Stimulated activated CD8-positive, alpha-beta memory T cell treated with anti-CD3 and anti-CD28 coated beads, Interleukin-15, amount 100 ng/mL, for 1 hour (primary cell): ENCODE measurements at places on chromosomes 7 and 10.

DNA sequence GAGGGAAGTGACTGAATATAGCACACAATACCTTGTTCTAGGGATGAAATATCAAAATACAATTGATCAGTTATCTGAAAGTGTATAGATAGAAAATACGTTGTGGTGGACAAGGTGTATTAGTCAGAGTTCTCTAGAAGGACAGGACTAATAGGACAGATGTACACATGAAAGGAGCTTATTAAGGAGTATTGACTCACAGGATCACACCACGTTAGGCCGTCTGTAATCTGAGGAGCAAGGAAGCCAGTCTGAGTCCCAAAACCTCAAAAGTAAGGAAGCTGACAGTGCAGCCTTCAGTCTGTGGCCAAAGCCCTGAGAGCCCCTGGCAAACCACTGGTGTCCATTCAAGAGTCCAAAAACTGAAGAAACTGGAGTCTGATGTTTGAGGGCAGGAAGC, 406.1 kb downstream of the MDFIC start:
- no peak for DNase-seq

GRCh38 chr10:100522107-100522801, 2.6 kb upstream of the SEC31B start:
- no peak for DNase-seq

- DNase-seq: no peak
These were observed 19.6 kb downstream of the SGMS1 start for GRCh38 chr10:50604049-50604640.

GRCh38 chr10:112223725-112224124, 40.2 kb upstream of the GPAM start:
- no peak for DNase-seq

DNA sequence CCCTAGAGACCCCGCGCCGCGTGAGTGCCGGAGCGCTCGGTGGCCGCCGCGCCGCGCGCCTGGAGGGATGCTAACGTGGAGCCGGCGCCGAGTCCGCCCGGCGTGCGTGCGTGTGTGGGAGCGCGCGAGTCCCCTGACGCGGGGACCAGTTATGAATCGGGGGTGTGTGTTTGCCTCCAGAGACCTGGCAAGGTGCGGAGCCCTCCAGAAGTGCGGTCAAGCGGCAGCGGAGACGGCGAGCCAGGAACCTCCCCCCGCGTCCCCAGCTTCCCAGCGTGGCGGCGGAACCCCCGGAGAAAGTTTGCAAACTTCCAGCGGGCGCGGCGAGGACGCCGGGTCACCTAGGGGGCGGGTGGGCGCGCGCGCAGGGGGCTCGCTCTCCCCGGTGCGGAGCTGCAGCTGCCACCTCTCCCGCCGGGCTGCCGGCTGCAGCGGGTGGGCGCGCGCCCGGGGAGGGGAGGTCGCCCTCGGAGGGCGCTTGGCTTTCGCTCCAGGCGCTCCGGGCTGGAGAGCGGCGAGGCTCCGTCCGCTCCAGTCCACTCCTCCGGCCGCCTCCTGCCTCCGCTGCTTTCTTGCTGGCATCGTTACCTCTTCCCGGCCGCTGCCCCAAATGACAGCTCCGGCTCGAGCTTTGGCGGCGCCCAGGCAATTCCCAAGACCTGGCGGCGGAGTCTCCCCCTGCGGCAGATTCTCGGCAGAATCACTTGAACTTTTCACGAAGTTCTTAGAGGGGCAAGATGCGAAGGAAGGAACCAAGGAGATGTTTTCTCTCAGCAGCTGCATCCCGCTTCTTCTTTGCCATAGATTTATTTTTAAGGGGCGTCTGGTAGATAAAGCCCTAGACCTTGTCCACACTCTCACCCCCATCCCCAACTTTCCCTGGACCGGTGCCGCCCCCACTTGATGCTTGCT, 2.3 kb upstream of the CREB5 start:
- DNase-seq: no peak

GRCh38 chr7:87850836-87851593, 25.1 kb downstream of the SLC25A40 start:
- no peak for DNase-seq

GRCh38 chr10:44854693-44855350, 56.3 kb upstream of the TMEM72 start:
- no peak for DNase-seq

GRCh38 chr7:126774077-126774476, 478.7 kb downstream of the GRM8 start:
- DNase-seq: no peak

DNA sequence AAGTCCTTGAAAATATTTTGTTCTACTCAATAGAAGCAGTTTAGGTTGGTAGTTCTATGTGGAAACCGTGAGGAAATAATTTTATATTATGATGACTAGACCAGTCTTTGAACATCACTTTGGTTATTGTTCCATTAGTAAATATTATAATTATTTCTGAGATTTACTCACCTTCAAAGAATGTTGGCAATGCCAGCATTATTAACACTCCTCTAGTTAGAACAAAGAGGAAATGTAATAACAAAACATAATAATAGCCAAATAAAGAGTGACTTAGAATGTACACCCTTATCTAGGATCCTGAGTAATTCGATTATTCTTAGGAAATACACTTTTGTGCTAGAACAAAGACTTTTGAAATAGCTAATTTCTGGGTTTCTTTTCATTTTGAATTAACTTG, 121.1 kb downstream of the CFTR start:
- DNase-seq: no peak

GRCh38 chr7:17971411-17971810, 31.1 kb upstream of the SNX13 start:
- DNase-seq: no peak

DNA sequence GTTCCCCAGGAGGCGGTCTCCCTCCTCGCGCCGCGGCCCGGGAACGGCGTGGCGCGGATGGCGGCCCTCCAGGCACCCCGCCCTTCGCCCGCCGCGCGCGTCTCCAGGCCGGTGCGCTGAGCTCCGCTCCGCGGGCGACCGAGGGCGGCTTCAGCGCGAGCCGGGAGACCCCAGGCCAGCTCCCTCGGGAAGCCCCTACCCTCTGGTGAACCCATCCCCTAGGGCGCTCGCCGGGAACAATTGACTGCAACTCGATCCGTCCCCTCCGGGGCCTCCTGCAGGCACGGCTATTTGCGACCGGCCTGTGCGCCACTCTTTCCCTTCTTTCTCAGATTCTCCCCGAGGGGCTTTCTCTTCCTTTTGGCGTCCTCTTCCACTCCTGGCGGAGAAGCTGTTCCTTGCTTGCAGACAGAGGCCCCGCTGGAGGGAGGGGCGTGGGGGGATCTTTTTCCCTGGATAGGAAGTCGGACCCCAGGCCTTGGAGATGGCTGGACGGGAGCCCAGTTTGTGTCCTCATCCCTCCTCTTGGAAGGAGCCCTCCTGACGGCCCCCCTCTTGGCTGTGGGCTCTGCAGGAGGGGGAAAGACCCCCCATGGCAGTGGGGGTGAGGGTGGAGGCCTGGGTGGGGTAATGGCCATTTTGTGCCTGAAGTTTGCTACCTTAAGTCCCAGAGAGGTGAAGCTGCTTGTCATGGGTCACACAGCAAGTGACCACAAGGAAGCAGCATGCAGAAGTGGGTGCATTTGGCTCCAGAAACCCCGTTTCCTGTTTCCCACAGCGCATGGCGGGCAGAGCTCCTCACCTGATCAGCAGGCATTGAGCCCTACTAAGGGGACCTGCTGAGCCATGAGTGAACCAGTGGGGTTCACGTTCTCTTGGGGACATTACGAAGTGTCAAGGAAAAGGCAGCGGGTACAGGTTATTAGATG, 171.2 kb upstream of the TNRC18 start:
- no peak for DNase-seq

GRCh38 chr10:71950683-71951082, 13.5 kb upstream of the CHST3 start:
- no peak for DNase-seq

DNA sequence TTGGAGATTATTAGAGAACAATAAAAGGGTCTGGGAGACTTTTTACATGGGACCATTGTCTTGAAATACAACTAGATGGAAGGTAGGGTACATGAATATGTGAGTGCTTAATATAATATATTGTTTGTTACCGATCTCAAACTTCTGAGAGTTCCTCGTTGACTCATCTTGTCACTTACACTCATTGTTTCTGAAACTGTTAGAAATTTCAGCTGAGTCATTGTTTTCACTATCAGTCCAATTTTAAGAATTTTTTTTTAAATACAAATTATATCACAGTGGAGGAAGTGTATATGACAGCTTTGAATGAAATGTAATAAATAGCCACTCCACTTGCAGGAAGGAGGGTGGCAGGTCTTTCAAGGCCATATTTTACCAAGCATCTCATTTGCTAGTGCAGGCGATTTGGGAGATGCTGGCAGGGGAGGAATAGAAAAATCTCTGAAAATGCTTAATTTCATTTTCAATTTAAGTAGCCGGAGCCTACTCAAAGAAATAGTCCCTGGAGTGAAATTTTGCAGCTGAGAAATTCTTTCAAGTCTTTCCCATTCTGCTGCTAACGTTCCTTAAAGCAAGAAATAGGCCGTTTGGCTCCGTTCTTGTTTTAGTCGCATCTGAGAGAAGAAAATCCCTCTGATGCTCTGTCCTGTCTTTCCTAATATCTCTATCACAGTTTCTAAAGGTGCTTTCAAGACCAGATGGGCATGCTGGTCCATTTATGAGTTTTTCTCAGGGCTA, 1404.2 kb upstream of the CELF2 start:
- DNase-seq: no peak

GRCh38 chr10:121910673-121911420, 17.0 kb downstream of the ATE1 start:
- DNase-seq: no peak

DNA sequence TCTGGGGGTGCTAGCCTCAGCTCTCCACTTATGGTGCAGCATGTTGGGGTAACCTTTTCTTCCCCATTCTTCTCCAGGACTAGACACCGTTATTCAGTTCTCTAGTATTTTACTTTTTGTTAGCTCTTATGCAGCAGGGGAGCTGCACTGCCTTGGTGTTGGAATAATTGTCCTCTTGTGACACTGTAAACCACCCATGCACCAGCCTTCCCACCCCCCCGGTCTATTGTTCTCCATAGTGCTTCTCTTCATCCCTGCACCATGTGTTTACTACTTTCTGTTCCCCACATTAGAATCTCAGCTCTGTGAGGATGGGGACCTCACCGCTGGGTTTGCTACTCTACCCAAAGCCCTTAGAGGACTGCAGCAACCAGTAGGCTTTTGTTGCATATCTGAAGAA, 230.7 kb downstream of the RPS24 start:
- no peak for DNase-seq

DNA sequence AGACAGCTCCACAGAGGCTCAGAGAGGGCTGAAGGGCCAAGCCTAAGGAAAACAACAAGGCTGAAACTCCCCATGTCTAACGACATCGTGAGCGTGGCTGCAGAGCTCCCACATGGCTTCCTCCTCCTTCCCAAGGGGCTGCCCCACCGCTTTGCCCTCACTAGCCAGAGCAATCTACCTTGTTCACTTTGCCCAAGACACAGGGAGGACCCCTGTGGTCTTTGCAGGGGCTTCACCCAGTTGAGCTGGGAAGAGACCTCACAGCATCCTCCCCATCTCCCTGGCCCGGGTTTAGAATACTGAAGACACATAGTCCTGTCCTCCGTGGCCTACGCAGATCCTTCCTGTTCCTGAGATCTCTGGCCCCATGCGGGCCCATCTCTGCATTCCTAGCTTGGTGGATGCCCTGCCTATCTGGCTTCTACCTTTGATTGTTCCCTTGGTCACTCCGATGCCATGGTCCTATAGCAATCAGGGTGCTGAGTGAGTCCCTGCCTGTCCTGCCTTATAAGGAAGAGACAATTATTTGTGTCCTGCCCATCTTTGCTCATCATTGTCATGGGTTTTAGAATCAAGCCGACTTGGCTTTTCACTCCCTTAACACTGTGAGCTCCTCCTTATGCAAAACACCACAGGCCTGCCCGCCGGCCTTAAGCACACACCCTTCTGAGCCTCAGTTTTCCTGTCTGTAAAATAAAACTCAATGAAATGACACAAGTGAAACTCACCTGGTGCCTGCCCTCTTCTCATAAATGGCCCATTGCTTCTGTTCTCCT, 73.2 kb downstream of the PARP12 start:
- DNase-seq: no peak

DNA sequence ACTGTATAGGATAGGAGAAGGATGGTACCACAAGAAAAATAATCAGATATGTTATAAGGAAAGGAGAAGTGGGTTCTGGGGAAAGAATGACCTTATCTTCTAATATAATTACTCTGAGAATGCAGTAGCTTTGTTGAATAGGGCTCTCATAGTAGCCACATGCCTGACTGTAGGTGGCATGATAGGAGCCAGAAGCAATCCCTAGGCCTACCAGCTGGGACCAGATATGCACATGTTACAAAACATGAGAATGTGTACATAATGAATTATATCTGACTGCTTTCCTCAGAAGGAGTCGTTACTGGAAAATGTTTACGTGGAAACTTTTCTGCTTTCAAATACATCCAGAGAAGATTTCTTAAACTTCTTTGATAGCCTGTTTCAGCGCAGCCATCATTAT, 53.2 kb upstream of the FAM3C start:
- DNase-seq: no peak

- no peak for DNase-seq
These were observed 3.4 kb downstream of the NEUROD6 start for GRCh38 chr7:31337002-31337565.

DNA sequence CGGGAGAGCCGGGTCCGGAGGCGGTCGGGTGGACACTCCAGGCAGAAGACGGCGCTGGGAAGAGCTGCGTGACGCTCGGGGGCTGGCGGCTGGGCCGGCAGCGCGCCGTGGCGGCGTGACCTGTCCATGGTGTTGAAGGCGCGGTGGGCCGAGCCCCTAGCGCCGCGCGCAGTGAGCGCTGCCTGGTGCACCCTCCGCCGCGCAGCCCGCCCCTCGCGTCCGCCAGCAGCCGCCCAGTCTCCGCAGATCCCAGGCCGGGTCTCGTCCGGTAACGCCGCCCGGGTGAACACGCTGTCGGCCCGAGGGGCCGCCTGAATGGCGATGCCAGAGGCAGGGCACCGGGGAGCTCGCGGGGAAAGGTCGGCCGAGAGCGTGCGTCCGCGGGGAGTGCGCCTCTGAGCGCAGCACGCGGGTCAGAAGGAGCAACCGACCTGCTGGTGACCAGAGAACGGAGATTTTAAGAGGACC, 657 bp upstream of the TMEM178B start:
- DNase-seq: no peak

- DNase-seq: no peak
These were observed 24.0 kb downstream of the SRPK2 start for GRCh38 chr7:105364684-105365083.

DNA sequence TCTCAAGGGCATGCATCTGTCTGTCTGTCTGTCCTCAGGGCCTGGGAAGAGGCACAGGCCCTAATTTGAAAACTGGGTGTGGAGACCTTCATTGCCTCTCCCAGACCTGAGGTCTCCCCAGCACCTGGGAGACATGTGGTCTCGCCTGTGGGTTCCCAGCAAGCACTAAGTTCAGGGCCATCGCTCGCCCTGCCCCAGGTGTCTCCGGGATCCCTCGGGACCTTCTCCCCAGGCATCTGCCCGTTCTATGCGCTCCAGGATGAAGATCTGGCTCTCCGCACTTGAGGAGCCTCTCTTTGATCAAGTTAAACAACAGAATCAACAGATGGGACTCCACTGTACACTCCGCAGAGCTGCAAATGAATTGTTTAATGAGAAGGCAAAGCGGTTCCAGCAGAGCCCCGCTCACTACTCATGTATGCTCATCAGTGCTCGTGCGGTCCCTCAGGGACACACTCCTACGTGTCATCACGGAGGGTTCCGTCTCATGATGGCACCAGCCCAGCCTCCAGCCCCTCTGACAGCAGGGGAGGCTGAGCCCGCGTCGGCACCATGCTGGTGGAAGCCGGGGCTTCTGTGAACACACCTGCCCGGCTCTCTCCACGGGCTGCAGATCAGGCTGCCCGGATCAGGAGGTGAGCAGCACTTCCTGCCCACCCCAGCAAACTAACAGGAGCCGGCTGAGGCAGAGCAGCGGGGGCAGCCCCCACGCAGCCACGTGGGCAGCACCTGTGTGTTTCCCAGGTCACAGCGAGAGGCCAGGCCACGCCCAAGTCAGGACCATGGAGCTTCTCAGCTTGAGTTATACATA, 132.8 kb downstream of the TCERG1L start:
- no peak for DNase-seq
